CD14-positive monocyte (primary cell): ENCODE measurements at places on chromosomes 7 and 10.

DNA sequence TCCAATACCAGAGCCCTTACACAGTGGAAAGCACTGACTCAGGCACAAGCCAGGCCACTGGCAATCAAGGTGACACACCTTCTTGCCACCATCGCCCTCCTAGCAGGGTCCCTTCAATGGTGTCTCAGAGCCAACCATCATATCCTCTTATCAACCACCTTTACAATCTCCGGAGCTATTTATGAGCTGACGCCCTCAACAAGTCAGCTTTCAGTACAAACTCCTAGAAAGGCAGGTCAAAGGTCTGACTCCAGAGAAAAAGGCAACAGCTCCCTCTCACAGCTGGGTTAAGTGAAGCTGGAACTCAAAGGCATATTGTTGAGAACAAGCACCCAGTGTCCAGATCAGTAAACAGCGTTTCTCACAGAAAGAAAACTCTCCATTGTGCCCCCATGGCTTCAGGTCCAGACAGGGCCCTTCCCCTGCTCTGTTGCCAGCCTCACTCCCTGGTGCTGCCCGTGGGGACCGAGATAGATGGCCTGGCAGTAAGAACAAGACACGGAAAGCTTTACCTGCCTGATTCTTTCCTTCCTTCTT is 2.4 kb downstream of the ZNF3 start:
- no peak for DNase-seq

DNA sequence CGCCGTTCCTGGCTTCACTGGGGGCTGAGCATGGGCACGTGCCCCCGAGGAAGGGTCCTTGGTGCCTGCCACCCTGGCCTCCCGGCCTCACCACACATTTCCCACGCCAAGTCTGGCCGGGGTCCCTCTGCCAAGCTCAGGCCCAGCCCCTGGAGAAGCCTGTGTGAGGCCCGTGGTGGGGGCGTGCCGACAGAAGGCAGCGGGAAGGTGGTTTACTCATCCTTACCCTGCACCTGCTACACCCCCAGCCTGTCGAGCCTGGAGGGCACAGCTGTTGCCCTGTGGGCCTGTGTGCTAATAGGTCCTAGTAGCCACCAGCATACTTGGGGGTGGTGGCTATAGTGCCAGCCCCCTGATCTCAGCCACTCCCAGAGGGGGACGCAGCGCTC is 46.7 kb downstream of the NKX6-2 start:
- DNase-seq, result no peak

GRCh38 chr10:116440330-116441030 is 12.8 kb downstream of the PNLIPRP3 start:
- DNase-seq, result no peak

GRCh38 chr10:128268015-128268722 is 141.9 kb upstream of the MKI67 start:
- no peak for DNase-seq

GRCh38 chr7:100435401-100436304 is 644 bp downstream of the PPP1R35 start:
- DNase-seq, result no peak

GRCh38 chr10:68271196-68271882 is 39.4 kb upstream of the ATOH7 start:
- no peak for DNase-seq

GRCh38 chr10:86079088-86079487 is 287.5 kb downstream of the GRID1 start:
- DNase-seq, result no peak

- DNase-seq, result no peak
These were observed 108.2 kb downstream of the ADCY1 start for GRCh38 chr7:45682358-45682735.

DNA sequence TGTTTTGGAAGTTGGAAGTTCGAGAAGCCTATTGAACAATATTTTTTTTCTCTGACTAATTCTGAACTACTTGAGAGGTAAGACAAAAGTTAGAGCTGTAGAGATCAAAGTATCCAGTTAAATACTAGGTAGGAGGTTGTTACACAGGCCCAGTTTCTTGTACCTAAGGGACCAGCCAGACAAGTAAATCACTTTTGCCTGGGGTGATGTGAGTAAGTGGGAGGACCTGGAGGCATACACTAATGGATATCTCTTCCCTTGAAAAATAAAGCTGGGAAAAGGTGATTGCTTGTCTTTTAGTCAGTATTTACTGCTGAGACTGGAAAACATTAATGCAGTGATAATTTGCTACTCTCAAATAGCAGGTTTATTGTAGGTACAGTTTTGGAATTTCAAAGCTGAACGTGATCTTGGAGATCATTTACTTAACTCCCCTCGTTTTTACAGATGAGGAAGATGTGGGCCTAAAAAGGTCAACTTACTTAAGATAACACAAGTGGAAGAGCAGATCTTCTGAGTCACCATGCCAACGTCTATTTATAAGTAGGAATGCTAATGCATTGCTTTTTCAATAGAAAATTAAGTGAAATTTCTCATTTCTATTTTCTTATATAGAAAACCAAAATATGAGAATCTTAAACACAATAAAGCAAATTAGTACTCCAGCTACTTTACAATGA is 181.3 kb downstream of the PPP1R9A start:
- DNase-seq, result no peak
